Right cardiac atrium (tissue), 5 donors: ENCODE measurements at places on chromosomes 2 and 18. TPM values are rescaled to one million over a fixed set of nuclear protein-coding genes. Genes with fewer than 3 reads are reported as not detected.

Gene SNTG2
- 0.34 TPM for polyA plus RNA-seq

Gene GPR17
- 4.0 TPM for polyA plus RNA-seq

Gene STPG4
- polyA plus RNA-seq, result not detected

Gene LDLRAD4
- 25.7 TPM for polyA plus RNA-seq

Gene WDPCP
- 3.8 TPM for polyA plus RNA-seq

Gene SYT4
- polyA plus RNA-seq, result 0.09 TPM

Gene KYNU
- polyA plus RNA-seq, result 0.50 TPM

Gene TMEM247
- not detected for polyA plus RNA-seq

Gene NAT8
- not detected for polyA plus RNA-seq
